ENCODE measurements at places on chromosomes 5 and 9.

GRCh38 chr5:167916261-167916691 is 375.2 kb upstream of the WWC1 start:
- no peak for DNase-seq

DNA sequence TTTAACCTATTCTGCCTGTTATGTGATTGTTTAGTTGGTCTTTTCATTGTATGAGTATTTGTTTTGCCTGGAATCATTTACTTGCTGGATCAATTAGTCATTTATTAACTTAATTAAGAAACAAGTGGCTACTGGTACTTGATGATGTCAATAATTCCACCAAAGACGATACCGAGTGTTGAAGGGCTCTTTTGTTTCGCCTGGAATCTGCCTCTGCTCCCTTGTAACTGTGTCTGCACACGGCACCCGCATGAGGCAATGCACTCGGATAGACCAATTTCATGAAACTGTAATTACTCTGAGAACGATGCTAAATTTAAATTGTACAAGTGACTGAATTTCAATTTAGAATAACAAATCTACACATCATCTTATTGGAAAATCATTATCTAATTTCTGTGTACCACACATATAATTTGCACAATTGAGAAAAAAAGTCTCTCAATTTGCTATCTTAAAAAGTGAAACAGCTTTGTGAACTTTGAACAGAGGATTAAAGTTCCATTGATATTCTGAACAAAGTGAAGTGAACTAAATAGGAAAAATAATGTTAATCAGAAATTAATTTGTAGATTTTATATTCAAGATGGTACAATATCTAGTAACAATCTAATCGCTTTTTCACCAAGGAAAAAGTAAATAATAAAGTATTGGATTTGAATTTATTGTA is 143.2 kb downstream of the CTNND2 start:
- DNase-seq, result no peak

- no peak for DNase-seq
Observed at GRCh38 chr5:140339636-140340035, 6.8 kb downstream of the HBEGF start.

GRCh38 chr9:20492772-20493171 is 129.5 kb downstream of the MLLT3 start:
- no peak for DNase-seq

DNA sequence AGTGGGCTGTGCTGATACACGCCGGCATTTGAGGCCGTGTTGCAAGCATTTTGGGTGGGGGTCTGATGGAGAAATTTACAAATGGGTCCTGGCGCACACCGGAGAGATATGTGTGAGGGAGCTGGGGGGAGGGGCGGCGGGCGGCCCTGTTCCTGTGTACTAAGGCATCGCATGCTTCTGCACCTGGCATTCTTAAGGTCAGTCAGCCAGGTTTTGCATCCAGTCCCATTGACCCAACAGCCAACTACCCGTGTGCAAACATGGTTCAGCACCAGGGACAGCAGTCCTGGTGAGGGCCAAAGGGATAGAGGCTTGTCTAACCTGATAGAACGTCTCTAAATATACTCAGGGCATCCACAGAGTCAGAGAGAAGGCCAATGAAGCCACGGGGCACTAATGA is 839 bp downstream of the GABRG2 start:
- no peak for DNase-seq

DNA sequence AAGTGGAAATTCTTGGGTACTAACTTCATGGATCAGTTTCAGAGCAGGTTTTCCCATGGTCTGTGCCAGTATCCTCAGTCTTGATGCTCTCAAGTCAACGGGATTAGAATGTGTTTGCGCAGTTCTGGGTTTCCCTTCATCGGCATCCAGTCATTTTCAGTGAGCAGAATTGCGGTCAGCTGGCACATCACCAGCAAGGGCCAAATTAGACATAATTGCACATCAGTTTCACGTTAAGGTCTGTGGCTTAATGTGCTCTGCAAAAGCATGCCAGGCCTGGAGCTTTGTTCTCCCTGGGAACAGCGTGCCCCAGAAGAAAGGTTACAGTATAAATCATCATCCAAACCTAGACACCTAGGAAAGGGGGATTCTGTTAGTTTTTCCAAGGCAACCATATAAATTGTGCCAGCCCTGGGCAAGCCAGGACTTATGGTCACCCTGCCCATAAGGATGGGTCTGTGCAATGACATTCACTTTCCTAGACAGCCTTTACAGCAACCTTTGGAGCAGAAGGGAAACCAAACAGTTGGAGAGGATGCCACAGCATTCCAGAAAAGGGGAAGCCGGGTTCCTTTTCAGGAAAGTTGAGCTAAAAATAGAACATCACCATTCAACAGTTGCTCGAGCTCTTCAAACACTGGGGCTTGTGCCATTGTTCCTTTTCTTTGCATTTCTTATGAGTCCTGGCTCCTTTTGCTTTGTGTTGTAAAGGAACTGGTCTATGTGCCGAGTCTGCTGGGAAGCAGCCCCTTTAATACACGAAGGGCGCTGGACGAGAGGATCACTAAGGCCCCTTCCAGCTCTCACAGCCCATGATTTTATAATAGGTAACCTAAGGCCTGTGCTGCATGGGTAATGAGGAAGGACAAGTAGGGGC is 23.1 kb downstream of the IQGAP2 start:
- DNase-seq, result no peak

GRCh38 chr9:134796882-134797281 is 83.7 kb upstream of the FCN2 start:
- no peak for DNase-seq

GRCh38 chr9:28050046-28050445 is 476.8 kb upstream of the C9orf72 start:
- no peak for DNase-seq

- DNase-seq, result no peak
Observed at GRCh38 chr5:4738298-4738697, 401.8 kb upstream of the ADAMTS16 start.

GRCh38 chr5:180216646-180217171 is 7.7 kb upstream of the RASGEF1C start:
- DNase-seq, result no peak

- no peak for DNase-seq
Observed at GRCh38 chr9:124077915-124078572, 66.5 kb downstream of the LHX2 start.

- no peak for DNase-seq
Observed at GRCh38 chr5:108700930-108701329, 46.8 kb upstream of the FER start.

DNA sequence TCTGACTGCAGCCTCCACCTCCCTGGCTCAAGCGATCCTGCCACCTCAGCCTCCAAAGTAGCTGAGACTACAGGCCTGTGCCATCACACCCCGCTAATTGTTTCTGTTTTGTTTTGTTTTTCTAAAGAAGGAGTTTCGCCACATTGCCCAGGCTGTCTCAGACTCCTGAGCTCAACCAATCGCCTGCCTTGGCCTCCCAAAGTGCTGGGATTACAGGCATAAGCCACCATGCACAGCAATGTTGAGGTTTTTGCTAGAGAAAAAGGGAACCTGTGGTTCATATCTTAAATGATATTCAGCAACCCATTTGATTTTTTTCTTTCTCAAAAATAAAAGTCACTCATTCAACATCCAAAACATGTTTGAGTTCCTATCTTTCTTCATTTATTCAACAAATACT is 20.4 kb upstream of the DELE1 start:
- no peak for DNase-seq

DNA sequence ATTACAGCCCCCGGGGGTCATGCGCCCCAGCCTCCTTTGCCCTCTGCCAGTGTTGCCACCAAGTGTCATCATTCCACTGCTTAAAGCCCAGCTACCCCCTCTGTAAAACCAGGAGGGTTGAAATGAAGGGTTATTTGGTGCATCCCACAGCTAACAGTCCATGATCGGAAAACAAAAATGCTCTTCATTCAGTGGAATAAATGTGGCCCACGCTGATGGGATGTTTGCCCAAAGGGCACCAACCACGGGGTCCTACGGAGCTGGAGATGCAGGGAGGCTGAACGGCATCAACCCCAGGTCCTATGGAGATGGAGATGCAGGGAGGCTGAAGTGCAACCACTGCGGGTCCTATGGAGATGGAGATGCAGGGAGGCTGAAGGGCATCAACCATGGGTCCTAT is 218.5 kb upstream of the IRX1 start:
- DNase-seq, result no peak

GRCh38 chr9:85016384-85017006 is 347.0 kb downstream of the NTRK2 start:
- DNase-seq, result no peak

DNA sequence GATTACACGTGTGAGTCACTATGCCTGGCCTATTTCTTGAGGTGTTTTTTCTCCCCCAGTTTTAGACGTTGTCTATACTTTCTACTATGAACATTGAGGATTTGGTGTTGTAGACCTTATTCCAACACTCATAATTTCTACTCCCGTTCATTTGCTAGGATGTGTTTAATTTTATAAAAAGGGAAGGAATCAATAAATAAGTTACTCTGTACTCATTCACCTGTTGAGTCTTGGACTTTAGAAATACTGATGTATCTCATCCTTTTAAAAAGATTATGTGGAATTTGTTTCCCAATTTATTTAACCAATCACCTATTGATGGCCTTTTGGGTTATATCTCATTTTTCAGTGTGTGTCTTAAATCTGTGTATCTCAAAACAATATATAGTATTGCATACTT is 3.2 kb downstream of the CDK7 start:
- no peak for DNase-seq

DNA sequence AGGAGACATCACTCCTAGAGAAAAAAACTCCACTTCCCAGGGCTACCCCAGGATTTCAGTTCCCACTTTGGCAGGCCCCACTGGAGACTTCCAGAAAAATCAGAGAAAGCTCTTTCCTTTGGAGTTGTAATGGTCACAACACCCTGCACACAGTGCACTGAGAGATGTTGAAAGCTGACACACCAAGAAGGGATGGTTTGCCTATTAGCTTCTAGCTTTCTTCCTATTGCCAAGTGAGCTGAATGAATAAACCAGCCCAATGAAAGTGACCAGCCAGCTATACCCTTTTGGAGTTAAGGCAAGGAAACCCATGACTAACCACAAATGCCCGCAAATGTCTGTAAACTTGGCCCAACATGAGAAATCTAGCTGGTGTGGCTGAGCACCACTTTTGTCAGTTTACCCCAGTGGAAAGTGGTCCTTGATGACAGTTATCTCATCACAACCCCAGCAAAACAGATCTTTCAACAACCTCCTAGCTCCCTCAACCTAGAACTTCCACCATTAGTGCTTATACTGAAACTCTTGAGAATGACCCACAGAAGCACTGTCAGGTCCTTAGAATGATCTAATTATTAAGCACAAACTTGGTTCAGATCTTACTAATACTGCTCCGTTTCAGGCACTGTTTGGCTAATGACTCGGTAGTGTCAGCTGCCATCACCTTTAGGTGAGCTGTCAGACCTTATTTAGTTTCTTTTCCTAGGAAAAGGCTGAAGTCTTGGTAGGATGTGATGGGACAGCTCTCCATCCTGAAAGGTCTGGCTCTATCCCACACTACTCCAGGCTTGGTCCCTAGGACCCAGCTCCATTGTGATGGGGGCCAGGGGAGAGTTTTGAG is 11.2 kb downstream of the IRF1 start:
- DNase-seq, result no peak

DNA sequence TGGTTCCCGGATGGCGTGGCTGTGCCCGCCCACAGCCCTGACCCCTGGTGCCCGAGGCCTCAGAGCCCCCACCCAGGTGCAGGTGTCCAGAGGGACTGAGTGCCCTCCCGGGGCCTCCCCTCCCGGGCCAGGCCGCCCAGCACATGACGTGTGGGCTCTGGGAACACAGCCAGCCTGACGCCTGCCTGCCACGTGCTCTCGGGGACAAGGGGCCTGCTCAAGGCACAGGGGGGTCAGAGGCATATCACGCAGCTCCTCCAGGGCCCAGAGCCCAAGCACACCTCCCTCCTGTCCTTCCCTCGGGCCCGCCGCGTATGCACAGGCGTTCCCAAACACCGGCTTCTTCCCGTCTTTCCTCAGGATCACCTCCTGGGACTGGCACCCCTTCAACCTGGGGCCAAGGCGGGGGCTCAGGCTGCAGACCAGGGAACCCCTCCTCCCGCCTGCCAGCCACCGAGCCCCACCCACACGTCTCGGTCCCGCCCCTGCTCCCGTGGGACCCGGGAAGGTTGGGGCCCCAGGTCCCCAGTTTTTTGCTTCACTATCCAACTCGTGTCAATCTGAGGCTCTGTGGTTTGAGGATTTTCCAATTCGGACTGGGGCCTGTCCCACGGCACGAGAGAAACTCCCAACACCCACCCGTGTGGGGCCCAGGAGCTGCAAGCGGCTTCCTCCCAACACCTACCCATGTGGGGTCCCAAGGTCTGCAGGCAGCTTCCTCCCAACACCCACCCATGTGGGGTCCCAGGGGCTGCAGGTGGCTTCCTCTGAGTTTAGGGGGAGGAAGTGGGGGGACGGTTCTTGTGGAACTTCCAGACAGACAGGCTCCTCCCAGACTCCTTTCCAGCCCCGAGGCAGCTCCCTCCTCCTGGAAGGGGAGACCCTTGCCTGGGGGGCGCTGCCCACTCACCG is 1.5 kb downstream of the LCN10 start:
- DNase-seq, result no peak

DNA sequence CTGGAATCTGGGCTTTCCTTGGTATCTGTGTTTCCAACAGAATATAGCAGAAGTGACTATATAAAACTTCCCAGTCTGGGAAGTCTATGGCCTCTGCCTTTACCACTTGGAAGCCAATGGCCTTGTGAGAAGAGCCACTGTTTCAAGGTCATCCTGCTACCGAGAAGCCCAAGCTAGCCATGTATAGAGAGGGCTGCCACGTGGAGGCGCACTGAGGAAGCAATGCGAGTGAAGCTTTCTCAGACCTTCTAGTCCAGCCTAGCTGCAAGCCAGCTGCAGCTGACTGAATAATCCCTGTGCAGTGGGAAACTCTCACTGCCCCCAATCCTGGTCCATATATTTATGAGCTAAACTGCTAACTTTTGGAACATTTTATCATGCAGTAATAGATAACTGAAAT is 661.8 kb upstream of the RIOK2 start:
- DNase-seq, result no peak

- no peak for DNase-seq
Observed at GRCh38 chr5:72723581-72723980, 92.9 kb upstream of the TNPO1 start.

DNA sequence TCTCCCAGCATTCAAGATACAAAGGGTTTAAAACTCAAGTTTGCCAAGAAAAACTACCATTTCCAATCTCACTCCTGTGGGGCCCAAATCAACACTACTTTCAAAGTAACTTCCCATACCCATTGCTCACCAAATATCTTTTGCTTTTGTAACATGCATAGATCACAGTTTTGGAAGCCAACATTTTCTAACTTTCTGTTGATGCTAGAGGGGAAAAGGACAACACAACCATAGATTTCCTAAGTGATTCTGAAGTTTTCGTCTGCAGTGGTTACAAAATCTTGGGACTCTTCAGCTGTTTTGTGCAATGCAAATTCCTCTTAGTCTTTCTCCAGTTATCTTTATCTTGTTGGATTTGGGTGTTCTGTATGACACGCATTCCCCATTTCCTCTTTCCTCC is 94.1 kb upstream of the PAPPA start:
- no peak for DNase-seq

GRCh38 chr5:18037718-18038117 is 403.5 kb downstream of the TAF11L14 start:
- DNase-seq, result no peak

GRCh38 chr5:157816682-157817386 is 42.1 kb downstream of the CLINT1 start:
- no peak for DNase-seq
